Activated CD4-positive, alpha-beta memory T cell treated with anti-CD3 and anti-CD28 coated beads for 36 hours (primary cell): ENCODE measurements at places on chromosomes 5 and 9. TPM values are rescaled to one million over a fixed set of nuclear protein-coding genes. Genes with fewer than 3 reads are reported as not detected.

GRCh38 chr5:26024774-26025173 is 1013.6 kb downstream of the CDH9 start:
- no peaks in the 10 kb centered on the region for H3K4me1 ChIP-seq
- H3K4me3 ChIP-seq = no peak overlapping the region
- H3K27ac ChIP-seq = no peak overlapping the region
- H3K27me3 ChIP-seq = no peaks in the 10 kb centered on the region

- no peaks in the 10 kb centered on the region for H3K36me3 ChIP-seq
- H3K27ac ChIP-seq = no peak overlapping the region
- DNase-seq = no peak
- H3K4me3 ChIP-seq = no peak overlapping the region
- H3K4me1 ChIP-seq = no peaks in the 10 kb centered on the region
Observed at GRCh38 chr9:81489046-81489445, 200.3 kb downstream of the TLE1 start.

DNA sequence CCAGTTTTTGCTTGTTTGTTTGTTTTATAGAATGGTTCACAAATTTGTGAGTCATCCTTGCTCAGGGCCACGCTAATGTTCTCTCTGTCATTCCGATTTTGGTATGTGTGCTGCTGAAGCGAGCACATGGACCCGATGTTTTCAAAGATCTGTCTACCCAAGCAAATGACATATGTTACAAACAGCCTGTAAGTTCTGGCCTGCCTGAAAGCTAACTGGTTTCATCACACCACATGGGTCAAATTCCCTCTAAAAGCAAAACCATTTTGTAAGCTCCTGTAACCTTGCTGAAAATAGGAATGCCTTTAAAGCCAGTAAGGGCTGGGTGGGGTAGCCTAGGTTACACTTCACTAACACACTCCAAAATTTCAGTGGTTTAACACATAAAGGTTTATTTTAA is 25.4 kb downstream of the DMRT3 start:
- DNase-seq = no peak
- no peak overlapping the region for H3K27ac ChIP-seq
- H3K4me3 ChIP-seq = no peak overlapping the region
- peaks cover 6% of the 10 kb centered on the region for H3K27me3 ChIP-seq

GRCh38 chr5:75847561-75848021 is 130.4 kb upstream of the POC5 start:
- H3K4me3 ChIP-seq = no peak overlapping the region
- no peak for DNase-seq
- H3K27ac ChIP-seq = no peak overlapping the region

DNA sequence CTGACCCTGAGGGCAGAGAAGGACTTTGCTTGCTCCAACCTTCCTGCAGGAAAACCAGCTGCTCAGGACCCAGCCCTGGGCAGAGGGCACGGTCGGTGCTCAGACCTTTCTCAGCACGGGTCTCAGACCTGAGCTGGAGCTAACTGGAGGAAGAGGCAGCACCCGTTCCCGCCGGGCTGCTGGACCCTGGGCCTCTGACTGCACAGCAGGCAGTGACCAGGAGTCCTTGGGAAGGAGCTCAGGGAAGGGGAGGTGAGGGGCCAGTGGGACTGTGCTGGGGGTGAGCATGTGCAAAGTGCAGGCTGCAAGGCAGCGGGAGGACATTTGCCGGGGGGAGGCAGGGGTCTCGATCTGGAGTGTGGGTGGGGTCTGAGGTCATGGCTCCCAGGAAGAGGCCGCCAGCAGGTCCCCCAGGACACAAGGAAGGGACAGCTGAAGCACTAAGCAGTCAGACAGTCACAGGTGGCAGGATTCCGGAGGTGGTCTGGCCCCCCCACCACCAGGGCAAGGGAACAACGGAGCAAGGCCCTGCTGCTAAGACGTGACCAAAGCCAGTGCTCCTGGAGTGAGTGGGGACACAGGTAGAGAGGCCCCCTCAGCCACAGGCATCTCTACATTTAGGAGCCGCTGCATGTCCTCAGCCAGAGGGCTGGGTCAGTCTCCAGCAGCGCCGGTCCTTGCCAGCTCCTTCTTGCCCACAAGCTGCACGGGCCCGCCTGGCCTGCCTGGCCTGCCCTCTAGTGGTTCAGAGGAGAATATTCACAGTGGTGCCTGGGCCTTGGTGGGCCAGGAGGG is 4.8 kb upstream of the DPM2 start:
- H3K36me3 ChIP-seq = peaks cover 30% of the 10 kb centered on the region
- H3K27ac ChIP-seq = peak overlapping the region; percentile 42
- H3K4me1 ChIP-seq = peaks cover 25% of the 10 kb centered on the region
- peak; percentile 62 for DNase-seq

DNA sequence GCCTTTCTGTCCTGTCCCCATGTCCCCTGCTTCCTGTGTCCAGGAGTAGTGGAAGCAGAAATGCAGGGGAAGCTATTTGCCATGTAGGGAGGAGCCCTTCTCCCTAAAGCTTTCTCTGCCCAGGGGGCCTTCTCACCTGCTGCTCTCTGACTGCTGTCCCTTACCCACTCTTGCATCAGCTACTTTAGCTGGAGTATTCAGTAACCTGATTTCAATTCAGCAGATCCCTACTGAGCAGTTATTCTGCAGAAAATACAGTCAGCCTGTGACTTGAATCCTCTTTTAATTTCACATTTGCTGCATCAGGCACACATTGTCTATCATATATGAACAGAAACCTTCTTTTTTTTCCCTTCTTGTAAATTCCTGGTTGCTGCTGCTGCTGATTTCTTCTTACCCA is 90.4 kb downstream of the MVB12B start:
- H3K4me3 ChIP-seq = no peak overlapping the region
- H3K27ac ChIP-seq = no peak overlapping the region
- no peaks in the 10 kb centered on the region for H3K36me3 ChIP-seq
- H3K27me3 ChIP-seq = no peaks in the 10 kb centered on the region
- H3K4me1 ChIP-seq = peaks cover 11% of the 10 kb centered on the region

DNA sequence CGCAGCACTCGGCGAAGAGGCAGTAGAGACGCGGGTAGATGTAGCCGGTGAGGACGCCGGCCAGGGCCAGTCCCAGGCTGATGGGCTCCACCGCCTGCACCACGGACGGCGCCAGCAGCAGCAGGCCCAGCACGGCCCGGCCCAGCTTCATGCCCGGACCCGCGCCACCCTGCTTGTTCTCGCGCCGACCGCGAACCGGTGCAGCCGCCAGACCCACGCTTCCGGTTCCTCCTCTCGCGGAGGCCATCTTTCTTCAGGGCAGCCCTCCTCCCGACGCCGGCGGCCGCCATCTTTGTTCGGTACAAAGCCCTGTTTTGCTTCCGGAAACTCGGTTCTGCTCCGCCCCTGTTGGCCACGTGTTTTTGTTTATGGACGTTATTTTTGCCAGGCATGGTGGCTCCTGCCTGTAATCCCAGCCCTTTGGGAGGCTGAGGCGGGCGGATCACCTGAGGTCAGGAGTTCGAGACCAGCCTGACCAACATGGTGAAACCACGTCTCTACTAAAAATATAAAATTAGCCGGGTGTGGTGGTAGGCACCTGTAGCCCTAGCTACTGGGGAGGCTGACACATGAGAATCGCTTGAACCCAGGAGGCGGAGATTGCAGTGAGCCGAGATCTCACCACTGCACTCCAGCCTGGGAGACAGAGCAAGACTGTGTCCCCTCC is at the start of gene TOR1A:
TSS of gene TOR1A (minus strand) at position 202 of the 667 bp plus-strand sequence. CDS start at position 151, 51 bp downstream.
- peak; percentile 96 for DNase-seq
- peak within 1 kb of the TSS; percentile 81 for H3K4me3 ChIP-seq
- peaks cover 13% of the 10 kb centered on the region for H3K4me1 ChIP-seq
- H3K27me3 ChIP-seq = no peaks in the 10 kb centered on the region
- H3K36me3 ChIP-seq = peaks cover 22% of the 10 kb centered on the region

Gene PLPPR1
- not detected for total RNA-seq

Gene OBP2B
- total RNA-seq = not detected

Gene DDX4
- not detected for total RNA-seq

Gene ABO
- not detected for total RNA-seq
